ENCODE measurements at places on chromosomes 7 and 10. TPM values are rescaled to one million over a fixed set of nuclear protein-coding genes. Genes with fewer than 3 reads are reported as not detected.

CYP2W1 gene
- not detected for total RNA-seq

TBC1D12 gene
- 1.5 TPM for total RNA-seq

CPVL gene
- 1.4 TPM for total RNA-seq

PON1 gene
- not detected for total RNA-seq

TFR2 gene
- 34.1 TPM for total RNA-seq

GNAT3 gene
- total RNA-seq: not detected

SLC26A5 gene
- not detected for total RNA-seq

WNT2 gene
- not detected for total RNA-seq

GGCT gene
- total RNA-seq: 37.9 TPM

TMEM248 gene
- 110 TPM for total RNA-seq

ZNF467 gene
- total RNA-seq: 0.28 TPM

TLX1 gene
- not detected for total RNA-seq

MTG1 gene
- total RNA-seq: 105 TPM

NPY gene
- not detected for total RNA-seq

LRMDA gene
- total RNA-seq: 0.92 TPM

GIMAP4 gene
- total RNA-seq: 245 TPM
